A549 treated with Mapracorat at 1 μM for 4 hours (cell line): ENCODE measurements at places on chromosomes 12 and 14. TPM values are rescaled to one million over a fixed set of nuclear protein-coding genes. Genes with fewer than 3 reads are reported as not detected.

The FIGNL2 gene
- 0.20 to 0.46 TPM (median 0.23 TPM) in 5 replicates for total RNA-seq

The KCNC2 gene
- not detected in 5 replicates for total RNA-seq

The NTF3 gene
- total RNA-seq, result not detected in 5 replicates

The AQP6 gene
- total RNA-seq, result 0.11 TPM in 1 of 5 replicates, not detected in the others

The WIF1 gene
- not detected in 5 replicates for total RNA-seq

The PHETA1 gene
- 6.1 to 10.3 TPM (median 8.5 TPM) in 5 replicates for total RNA-seq

The NOS1 gene
- total RNA-seq, result 0.30 to 0.58 TPM (median 0.49 TPM) in 5 replicates

The DLGAP5 gene
- 24.7 to 33.0 TPM (median 30.9 TPM) in 5 replicates for total RNA-seq

The LRFN5 gene
- total RNA-seq, result not detected in 5 replicates

The KRT81 gene
- total RNA-seq, result 3,076 to 4,171 TPM (median 4,026 TPM) in 5 replicates

The ARHGEF25 gene
- 4.4 to 5.9 TPM (median 5.3 TPM) in 5 replicates for total RNA-seq

The TMX1 gene
- total RNA-seq, result 33.3 to 49.8 TPM (median 38.2 TPM) in 5 replicates

The MYF6 gene
- not detected in 5 replicates for total RNA-seq

The RNASE9 gene
- not detected in 5 replicates for total RNA-seq
